ENCODE measurements at places on chromosomes 7 and 10.
A peak's percentile ranks its signal among the peaks of the same experiment; 100 is the strongest.

DNA sequence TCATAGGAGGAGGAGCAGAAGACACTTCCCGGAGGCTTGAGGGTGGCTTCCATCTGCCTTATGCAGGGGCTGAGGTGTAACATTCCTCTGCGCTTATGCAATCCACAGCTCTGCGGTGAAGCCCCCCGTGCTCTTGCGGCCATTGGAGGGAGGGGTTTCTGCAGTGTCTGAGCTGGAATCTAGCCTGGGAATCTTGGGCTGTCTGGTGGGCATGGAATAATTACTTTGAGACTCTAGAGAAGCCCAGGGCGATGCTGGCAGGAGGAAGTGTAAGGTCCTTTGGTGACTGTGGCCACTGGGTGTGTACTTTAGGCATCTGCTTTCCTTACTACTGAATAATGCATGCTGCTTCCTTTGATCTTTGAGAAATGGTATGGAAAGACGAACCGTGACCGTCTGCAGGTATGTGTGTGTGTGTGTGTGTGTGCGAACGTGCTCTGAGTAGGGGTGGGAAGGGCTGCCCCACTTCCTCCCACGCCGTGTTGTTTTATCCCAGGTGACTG is 181.0 kb downstream of the PRPF18 start:
- no peak for DNase-seq

GRCh38 chr7:92567460-92567859 is 22.7 kb downstream of the FAM133B start:
- DNase-seq = no peak

DNA sequence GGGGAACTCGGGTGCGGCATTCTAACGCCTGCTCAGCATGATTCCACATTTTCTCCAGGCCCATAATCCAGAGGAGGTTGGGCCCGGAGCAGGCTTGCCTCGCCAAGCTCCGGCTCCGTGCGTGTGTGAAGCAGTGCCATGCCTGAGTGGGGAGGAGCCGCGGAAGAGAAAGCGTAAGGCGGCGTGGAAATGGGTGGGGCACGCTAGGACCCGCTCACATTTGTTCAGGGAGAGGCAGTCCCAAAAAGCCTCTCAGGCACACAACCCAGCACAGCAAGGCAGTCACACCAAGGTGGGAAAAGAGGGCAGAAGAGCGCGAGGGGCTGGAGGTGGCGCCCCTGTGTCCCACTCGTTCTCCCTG is 695 bp upstream of the VDAC2 start:
- peak; percentile 39 for DNase-seq

GRCh38 chr10:88544140-88544870 is 38.8 kb downstream of the RNLS start:
- no peak for DNase-seq

DNA sequence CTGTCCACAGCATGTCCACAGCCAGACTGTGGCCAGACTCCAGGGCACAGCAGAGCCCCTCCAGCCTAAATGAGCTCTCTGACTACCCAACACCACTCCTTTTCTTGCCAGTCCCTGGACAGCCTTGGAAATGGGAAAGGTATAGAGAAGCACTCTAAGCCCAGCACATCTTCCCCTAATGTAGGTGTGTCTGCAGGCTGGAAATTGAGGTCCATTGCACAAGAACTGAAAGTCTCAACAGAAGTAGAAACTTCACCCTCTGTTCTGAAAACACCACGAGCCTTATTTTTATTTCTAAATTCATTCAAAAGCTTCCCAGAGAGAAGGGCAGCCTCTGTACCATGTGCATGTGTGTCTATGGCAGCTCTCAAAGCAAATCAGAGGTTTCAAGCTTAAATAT is 3.7 kb upstream of the KCNMA1 start:
- no peak for DNase-seq

DNA sequence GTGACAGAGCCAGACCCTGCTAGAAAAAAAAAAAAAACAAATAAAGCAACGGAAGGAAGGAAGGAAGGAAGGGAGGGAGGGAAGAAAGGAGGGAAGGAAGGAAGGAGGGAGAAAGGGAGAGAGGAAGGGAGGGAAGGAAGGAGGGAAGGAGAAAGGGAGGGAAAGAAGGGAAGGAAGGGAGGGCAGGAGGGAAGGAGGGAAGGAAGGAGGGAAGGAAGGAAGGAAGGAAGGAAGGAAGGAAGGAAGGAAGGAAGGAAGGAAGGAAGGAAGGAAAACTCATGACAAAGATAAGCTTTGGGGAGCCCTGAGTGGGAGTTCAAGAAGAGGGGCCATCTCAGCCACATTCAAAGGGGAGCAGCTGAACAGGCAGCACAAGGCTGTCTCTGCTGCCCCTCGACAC is 124.7 kb upstream of the MGMT start:
- no peak for DNase-seq

GRCh38 chr7:132472463-132473120 is 103.7 kb downstream of the PLXNA4 start:
- DNase-seq = no peak

DNA sequence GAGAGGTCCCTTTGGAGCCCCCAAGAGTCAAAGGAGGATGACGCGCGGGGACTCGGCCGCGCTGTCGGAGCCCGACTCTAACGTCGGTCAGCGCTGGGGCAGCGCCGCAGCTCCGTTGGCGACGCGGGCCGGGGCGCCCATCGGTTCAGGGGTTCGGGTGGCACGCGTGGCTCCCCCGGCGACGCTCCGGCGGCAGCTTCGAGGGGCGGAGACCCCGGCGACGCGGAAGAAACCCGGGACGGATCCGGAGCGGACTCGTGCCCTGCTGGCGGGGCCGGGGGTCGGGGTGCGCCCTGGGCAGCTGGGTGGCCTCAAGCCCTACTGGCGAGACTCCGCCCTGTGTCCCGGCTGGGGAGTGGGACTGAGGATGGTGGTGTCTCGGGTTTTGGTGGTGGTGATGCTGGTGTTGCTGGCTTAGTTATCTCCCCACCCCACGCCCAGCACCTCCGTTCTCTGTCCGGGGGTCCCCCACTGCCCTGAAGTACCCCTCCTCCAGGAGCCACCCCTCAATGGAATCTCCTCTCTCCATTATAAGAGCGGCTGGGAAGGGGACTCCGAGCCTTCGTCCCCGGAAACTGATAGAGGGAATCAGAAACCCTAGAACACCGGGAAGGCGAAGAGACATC is at the start of gene NAT16:
Gene NAT16, minus strand, starts transcription at position 164 of the 626 bp plus-strand sequence. CDS start 5,486 bp downstream, outside the sequence.
- no peak for DNase-seq

- no peak for DNase-seq
Measured at GRCh38 chr7:157693071-157693520, 356.3 kb downstream of the DNAJB6 start.

GRCh38 chr10:68870061-68870460 is 31.1 kb upstream of the DDX50 start:
- DNase-seq = no peak

GRCh38 chr7:92835261-92835850 is 1.0 kb downstream of the CDK6 start:
- peak; percentile 49 for DNase-seq

- DNase-seq = no peak
Measured at GRCh38 chr7:120395526-120396019, 122.6 kb downstream of the KCND2 start.

DNA sequence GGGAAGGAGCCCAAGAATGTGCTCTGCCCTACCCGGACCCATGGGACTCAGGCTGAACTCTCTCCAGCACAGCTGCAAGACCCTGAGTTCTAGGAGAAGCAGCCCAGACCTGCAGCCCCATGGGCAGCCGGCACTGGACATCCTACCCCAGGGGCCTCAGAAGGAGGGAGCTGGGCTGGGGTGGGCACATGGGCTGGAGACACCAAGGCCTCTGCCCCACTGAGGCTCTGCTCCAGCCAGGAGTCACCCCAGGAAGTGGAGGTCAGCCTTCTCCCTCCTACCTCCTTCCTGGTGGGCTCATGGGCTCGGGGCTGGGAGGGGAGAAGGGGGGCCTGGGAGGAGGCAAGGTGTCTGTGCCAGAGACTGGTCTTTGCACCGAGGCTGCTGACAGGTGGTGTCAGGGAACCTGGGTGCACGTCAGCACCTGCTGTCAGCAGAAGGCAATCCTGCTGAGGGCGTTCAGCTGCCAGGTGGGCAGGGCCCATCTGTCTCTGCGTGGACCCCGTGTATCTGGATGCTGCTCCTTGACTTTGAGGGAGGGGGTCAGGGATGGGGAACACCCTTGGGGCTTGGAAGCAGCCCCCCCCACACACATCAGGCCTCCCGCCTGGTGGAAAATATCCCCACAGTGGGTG is 95.2 kb downstream of the PDGFA start:
- no peak for DNase-seq
